Transverse colon (tissue), 4 donors: ENCODE measurements at places on chromosomes 2 and 18.
A peak's percentile ranks its signal among the peaks of the same experiment; 100 is the strongest.

DNA sequence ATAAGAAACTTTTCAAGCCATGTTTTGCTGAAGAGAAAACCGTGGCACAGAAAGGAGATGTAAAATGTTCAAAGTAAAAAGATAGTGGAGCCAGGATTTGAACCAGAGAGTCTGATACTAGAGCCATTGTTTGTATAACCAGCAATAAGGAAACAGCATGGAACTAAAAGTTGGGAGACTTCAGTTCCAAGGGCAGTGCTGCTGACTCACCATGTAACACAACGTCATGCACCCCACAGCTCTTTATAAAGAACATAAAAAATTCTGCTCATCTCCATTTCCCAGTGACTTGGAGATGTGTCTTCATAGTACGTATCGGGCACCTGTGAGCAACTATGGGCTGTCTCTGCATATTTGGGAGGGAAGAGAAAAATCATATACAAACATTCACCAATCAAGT lies 353.0 kb upstream of the PIK3C3 start:
- H3K27ac ChIP-seq: no peak overlapping the region
- DNase-seq: no peak
- H3K4me1 ChIP-seq: no peaks in the 10 kb centered on the region
- no peaks in the 10 kb centered on the region for H3K27me3 ChIP-seq
- H3K4me3 ChIP-seq: no peak overlapping the region
- H3K36me3 ChIP-seq: no peaks in the 10 kb centered on the region

DNA sequence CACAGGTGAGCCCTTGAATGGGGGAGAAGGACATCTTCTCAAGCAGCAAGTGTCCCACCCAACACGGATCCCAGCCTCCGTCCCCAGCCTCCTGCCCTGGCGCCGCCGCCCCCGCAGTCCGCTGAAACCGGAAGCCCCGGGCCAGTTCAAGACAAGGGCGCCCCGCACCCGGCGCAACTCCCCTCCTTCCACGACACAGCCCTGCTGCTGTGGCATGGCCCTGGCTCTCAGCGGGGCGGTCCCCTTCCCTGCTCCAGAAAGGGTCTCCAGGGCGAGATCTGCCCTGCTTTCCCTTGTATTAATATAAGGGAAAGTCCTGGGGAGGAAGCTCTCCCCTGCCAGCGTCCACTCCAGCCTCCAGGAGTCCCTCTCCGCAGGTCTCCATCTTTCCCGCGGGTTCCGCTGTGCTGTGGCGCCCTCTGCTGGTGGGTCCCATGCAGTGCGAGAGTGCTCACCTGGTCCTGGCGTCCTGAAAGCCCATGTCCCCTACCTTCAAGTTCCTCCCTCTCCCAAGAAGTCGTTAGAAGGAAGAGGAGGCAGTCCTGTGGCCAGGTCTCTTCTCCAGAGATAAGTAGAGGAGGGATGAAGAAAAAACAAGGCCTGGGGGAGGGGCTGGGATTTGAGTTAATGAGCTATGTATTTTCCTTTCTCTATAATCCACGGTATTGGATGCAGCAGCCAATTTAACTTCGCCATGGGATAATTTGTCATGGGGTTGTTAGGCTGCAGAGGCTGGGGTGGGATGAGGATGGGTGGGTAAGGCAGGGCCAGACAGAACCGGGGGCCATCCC lies 176.0 kb downstream of the SMAD2 start:
- peaks cover 14% of the 10 kb centered on the region for H3K27me3 ChIP-seq
- no peaks in the 10 kb centered on the region for H3K36me3 ChIP-seq
- H3K4me1 ChIP-seq: no peaks in the 10 kb centered on the region
- no peak overlapping the region for H3K27ac ChIP-seq

DNA sequence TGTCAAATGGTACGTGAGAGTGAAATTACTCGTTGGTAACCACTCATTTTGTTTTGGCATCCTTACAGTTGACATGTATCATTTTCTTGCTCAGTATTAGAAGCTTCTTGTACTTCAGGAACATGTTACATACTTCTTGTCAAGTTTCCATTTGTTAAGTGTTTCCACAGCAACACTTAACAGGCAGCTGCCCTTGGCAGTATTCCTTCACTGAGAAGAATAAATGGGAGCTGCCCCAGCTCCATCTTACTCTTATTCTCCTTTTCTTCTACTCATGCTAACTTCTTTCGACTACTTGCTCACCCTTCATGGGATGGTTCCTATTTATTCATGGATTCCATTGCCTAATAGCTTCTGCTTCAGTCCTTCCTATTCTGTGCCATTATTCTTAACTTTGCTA lies 60.1 kb upstream of the TUBA3E start:
- no peak overlapping the region for H3K4me3 ChIP-seq
- H3K36me3 ChIP-seq: no peaks in the 10 kb centered on the region
- no peak for DNase-seq
- H3K27me3 ChIP-seq: peaks cover 21% of the 10 kb centered on the region
- no peaks in the 10 kb centered on the region for H3K4me1 ChIP-seq

GRCh38 chr2:215299337-215299859 lies 12.5 kb upstream of the ATIC start:
- H3K27ac ChIP-seq: no peak overlapping the region
- DNase-seq: no peak
- H3K36me3 ChIP-seq: no peaks in the 10 kb centered on the region
- H3K4me3 ChIP-seq: no peak overlapping the region

- H3K4me1 ChIP-seq: peaks cover 13% of the 10 kb centered on the region
- H3K27ac ChIP-seq: peak overlapping the region; percentile 80
- H3K27me3 ChIP-seq: no peaks in the 10 kb centered on the region
- peak; percentile 78 for DNase-seq
- H3K4me3 ChIP-seq: peak overlapping the region; percentile 38
Observed at GRCh38 chr2:42102024-42102590, 54.3 kb downstream of the PKDCC start.
